ENCODE measurements at places on chromosomes 1 and 21.

DNA sequence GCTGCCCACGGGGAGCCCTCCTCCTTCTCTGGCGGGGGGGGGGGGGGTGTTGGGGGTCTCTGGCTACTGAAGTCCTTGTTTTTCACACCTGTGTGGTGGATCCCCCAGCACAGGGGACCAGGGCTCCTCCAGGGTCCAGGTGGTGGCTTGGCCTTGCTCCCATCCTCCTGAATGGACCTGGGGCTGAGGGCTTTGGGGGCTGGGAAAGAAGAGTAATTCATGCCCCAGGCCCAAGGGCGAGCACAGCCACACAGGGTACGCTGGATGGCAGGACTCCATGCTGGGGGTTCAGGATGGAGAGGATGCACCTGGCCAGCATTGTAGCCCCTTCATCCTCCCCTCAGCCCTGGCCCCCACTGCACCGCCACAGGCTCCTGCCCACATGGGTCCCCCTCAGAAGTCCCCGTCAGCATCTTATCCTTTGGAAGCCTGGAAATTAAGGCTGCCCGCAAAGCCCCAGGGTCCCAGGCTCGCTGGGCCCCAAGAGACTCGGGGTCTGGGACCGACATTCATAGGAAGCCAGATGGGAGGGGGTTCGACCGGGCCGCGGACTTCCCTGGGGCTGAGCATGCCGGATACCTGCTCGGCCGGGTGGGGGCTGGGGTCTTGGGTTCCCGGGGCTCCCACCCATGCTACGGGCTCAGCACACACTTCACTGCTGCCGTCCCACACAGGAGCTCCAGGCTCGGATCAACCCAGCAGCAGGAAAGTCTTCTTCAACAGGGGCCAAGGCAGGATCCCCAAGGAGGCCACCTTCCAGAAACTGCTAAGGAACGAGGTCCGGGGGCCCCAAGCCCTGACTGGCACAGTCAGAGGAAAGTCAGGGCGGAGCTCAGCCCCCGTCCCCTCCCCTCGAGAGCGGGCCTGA lies 49.0 kb upstream of the ACTRT2 start:
- H3K36me3 ChIP-seq, result no peaks in the 10 kb centered on the region
- no peak overlapping the region for H3K27ac ChIP-seq
- no peaks in the 10 kb centered on the region for H3K27me3 ChIP-seq
- H3K4me1 ChIP-seq, result no peaks in the 10 kb centered on the region

DNA sequence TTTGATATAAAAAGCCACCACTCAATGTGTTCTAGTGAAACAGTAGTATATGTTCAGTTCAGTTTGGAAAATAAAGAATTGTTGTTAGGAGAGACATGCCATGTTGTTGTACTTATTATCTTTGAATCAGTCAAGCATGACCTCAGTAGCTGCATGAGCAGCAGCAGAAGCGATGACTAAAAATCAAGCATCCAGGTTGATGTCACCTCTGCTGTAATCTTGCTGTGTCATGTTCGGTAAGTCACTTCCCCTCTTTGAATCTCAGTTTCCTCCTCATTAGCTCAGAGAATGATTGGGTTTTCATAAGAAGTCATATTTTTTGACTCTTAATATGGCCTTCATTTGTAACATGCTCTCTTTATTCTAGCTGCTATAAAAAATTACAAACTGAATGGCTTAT lies 428.4 kb upstream of the B3GALT2 start:
- peak; percentile 50 for DNase-seq
- no peak overlapping the region for H3K27ac ChIP-seq
- no peak overlapping the region for H3K4me3 ChIP-seq

DNA sequence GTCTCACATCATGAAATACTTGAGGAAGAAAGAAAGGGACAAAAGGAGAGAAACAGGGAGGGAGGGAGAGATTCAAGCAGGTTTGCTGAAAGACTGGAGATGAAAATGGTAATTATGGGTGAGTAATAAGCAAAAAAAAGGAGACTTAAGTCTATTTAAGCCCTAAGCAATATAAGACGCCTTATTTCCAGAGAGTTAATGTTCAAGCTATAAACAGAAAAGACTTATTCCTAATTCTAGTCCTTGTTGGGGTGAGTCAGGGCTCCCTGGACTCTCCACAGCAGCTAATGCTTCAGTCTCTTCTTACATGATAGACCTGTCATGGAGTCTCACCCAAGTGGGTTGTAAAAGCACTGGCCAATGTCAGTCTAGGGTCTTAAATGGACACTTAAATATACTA lies 619.2 kb downstream of the SMYD3 start:
- no peaks in the 10 kb centered on the region for H3K27me3 ChIP-seq
- H3K27ac ChIP-seq, result no peak overlapping the region
- H3K4me1 ChIP-seq, result no peaks in the 10 kb centered on the region
- no peak for DNase-seq

GRCh38 chr1:17700945-17701810 lies 54.0 kb upstream of the ACTL8 start:
- no peaks in the 10 kb centered on the region for H3K36me3 ChIP-seq
- H3K27me3 ChIP-seq, result no peaks in the 10 kb centered on the region

GRCh38 chr1:224251741-224252146 lies 68.7 kb downstream of the DEGS1 start:
- H3K27me3 ChIP-seq, result no peaks in the 10 kb centered on the region
- no peaks in the 10 kb centered on the region for H3K4me1 ChIP-seq
- DNase-seq, result peak; percentile 81
- peaks cover 2% of the 10 kb centered on the region for H3K36me3 ChIP-seq
- peak overlapping the region; percentile 11 for H3K27ac ChIP-seq

GRCh38 chr1:164361927-164362326 lies 197.1 kb upstream of the PBX1 start:
- no peaks in the 10 kb centered on the region for H3K36me3 ChIP-seq
- H3K27me3 ChIP-seq, result no peaks in the 10 kb centered on the region
- DNase-seq, result no peak

DNA sequence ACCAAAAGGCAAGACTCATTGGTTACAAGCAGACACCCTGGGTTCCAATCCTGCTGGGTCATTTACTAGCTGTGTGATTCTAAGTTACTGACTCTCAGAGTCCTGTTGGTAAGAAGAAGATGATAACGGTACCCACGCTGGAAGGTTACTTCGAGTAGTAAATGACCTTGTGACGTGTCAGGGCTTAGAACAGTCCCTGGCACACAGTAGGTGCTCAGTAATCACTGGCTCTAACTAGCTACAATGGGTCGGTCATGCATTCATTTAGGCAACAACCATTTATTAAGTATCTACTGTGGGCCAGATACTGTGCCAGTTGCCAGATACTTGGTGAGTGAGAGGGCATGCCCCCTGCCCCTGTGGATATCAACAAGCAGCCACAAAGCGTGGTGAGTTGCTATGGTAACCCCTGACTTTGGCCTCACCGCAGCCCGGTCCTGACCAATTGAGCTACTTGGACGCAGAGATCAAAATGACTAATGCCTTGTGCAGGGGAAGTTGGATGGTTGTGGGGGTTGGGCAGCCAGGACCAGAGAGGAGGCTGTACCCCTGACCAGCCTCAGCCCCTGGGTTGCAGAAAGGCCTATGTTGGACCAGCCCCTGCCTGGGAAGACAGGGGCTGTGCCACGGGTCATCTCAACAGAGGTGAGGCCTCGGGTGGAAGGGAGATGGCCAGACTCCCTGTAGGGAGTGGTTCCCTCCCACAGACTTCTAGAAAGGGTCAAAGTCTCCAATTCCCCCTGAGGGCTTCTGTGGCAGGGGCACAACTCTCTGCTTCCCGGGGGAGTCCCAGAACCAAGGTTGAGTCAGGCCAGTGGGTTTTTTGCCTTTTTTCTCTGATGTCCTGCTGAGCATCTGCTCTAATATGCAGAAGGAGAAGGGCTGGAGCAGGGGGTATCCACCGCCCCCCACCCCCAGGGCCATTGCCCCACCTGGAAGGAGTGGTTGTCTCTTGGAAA lies 16.0 kb downstream of the DHRS3 start:
- H3K4me3 ChIP-seq, result no peak overlapping the region
- H3K27ac ChIP-seq, result no peak overlapping the region
- no peaks in the 10 kb centered on the region for H3K27me3 ChIP-seq
- no peaks in the 10 kb centered on the region for H3K36me3 ChIP-seq
- H3K4me1 ChIP-seq, result no peaks in the 10 kb centered on the region

DNA sequence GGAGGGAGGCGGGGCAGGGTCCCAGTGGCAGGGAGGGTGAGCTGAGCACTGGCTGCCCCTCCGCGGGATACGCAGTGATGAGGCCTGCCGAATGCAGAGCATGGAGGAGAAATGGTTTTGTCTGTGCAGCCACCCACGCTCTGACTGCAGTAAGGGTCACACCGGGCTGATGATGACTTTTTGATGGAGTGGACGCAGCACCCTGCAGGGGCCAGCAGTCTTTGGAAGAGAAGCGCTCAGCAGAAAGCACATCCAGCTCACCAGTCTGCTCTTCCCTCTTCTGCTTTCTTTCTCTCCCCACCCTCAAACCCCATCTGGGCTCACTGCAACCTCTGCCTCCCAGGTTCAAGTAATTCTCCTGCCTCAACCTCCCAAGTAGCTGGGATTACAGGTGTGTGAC lies 61.9 kb upstream of the ATP1A1 start:
- no peaks in the 10 kb centered on the region for H3K4me1 ChIP-seq
- H3K27ac ChIP-seq, result no peak overlapping the region
- no peak overlapping the region for H3K4me3 ChIP-seq

DNA sequence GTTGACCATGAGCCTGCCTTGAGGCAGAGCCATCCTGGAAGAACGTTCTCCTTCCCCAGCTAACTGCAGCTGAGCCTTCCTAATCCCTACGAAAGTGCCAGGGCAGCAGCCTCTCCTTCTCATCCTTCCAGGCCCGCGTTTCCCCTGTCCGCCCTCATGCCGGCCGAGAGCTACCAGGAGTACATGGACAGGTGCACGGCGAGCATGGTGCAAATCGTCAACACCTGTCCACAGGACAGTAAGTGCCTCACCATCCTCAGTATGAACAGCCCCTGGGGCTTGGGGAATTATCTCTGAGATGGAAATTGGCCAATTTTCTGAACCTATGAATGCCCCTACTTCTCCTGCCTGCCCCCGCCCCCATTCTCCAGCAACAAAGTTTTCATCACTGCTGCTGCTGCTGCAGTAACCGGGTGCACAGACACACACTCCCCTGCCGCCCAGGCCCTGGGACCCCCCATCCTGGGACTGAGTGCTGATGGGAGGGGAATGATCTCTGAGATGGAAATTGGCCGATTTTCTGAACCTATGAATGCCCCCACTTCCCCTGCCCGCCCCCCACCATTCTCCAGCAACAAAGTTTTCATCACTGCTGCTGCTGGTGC lies 39.6 kb downstream of the UBASH3A start:
- H3K36me3 ChIP-seq, result no peaks in the 10 kb centered on the region
- H3K27ac ChIP-seq, result no peak overlapping the region
- no peaks in the 10 kb centered on the region for H3K27me3 ChIP-seq
- no peak overlapping the region for H3K4me3 ChIP-seq
- H3K4me1 ChIP-seq, result no peaks in the 10 kb centered on the region

GRCh38 chr1:168739908-168740307 lies 10.9 kb upstream of the DPT start:
- no peak overlapping the region for H3K27ac ChIP-seq
- H3K4me3 ChIP-seq, result no peak overlapping the region
- H3K36me3 ChIP-seq, result no peaks in the 10 kb centered on the region
- H3K27me3 ChIP-seq, result no peaks in the 10 kb centered on the region

- H3K36me3 ChIP-seq, result no peaks in the 10 kb centered on the region
- H3K27me3 ChIP-seq, result no peaks in the 10 kb centered on the region
- no peak overlapping the region for H3K27ac ChIP-seq
- no peak for DNase-seq
- peaks cover 8% of the 10 kb centered on the region for H3K4me1 ChIP-seq
Measured at GRCh38 chr1:150371110-150371509, 7.2 kb downstream of the RPRD2 start.

DNA sequence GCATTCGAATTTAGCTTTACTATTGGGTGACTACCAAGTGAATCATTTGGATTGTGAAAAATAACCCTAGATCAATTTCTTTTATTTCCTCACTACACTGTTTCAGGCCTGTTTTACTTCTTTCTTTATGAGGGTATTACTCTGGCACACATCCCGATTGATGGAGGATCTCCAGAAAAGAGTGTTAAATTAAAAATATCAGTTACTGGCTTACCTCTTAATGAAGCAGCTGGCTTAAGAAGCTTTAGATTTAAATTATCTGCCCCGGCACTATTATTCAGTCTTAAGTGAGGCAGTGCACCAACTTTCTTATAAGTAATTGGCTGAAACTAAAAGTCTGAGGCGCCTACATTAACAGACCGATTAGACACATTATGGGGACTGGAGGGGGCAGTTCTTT lies 1097.4 kb downstream of the TTLL7 start:
- H3K27ac ChIP-seq, result no peak overlapping the region
- H3K27me3 ChIP-seq, result no peaks in the 10 kb centered on the region
- no peak overlapping the region for H3K4me3 ChIP-seq

DNA sequence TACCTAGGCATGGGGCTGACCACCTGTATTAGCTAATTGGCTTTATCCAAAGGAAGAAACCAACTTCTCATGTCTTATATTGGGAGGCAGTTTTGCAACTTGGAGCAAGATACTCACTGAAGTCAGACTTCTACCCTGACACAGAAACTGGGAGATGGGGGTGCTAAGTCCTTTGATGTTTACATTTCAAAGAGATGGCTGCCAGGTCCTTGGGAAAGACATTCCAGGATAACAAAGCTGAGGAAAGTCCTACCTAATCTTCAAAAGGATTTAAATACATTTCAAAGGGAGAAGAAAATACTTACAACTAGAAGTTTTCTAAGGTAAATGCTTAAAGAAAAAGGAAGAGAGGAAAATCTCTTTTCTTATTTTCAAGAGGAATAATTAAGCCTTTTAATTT lies 62.1 kb downstream of the FH start:
- H3K27me3 ChIP-seq, result no peaks in the 10 kb centered on the region
- peak; percentile 65 for DNase-seq
- H3K4me3 ChIP-seq, result no peak overlapping the region
- H3K36me3 ChIP-seq, result no peaks in the 10 kb centered on the region

DNA sequence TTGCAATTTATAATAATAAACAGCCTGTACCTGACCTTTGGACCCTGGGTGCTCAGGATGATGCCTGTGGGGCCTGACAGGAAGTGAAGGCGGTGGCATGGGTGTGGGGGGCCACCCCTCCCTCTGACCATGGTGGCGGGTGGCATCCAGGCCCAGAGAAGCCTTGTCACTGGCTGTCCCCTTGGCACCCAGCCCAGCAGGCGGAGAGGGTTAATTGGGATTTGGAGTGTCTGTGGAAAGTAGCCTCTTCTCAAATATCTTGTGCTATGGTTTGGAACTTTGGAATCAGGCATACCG lies 20.5 kb downstream of the SOX13 start:
- peaks cover 17% of the 10 kb centered on the region for H3K4me1 ChIP-seq
- no peak for DNase-seq
- H3K36me3 ChIP-seq, result no peaks in the 10 kb centered on the region
- no peak overlapping the region for H3K4me3 ChIP-seq
- H3K27ac ChIP-seq, result no peak overlapping the region

GRCh38 chr1:10862743-10863335 lies 66.4 kb upstream of the CASZ1 start:
- no peaks in the 10 kb centered on the region for H3K27me3 ChIP-seq
- no peak overlapping the region for H3K27ac ChIP-seq
- H3K4me3 ChIP-seq, result no peak overlapping the region
- H3K36me3 ChIP-seq, result no peaks in the 10 kb centered on the region
- DNase-seq, result no peak

Measured in mesendoderm (in vitro differentiated cells).